ENCODE measurements at places on chromosomes 3 and 15.

DNA sequence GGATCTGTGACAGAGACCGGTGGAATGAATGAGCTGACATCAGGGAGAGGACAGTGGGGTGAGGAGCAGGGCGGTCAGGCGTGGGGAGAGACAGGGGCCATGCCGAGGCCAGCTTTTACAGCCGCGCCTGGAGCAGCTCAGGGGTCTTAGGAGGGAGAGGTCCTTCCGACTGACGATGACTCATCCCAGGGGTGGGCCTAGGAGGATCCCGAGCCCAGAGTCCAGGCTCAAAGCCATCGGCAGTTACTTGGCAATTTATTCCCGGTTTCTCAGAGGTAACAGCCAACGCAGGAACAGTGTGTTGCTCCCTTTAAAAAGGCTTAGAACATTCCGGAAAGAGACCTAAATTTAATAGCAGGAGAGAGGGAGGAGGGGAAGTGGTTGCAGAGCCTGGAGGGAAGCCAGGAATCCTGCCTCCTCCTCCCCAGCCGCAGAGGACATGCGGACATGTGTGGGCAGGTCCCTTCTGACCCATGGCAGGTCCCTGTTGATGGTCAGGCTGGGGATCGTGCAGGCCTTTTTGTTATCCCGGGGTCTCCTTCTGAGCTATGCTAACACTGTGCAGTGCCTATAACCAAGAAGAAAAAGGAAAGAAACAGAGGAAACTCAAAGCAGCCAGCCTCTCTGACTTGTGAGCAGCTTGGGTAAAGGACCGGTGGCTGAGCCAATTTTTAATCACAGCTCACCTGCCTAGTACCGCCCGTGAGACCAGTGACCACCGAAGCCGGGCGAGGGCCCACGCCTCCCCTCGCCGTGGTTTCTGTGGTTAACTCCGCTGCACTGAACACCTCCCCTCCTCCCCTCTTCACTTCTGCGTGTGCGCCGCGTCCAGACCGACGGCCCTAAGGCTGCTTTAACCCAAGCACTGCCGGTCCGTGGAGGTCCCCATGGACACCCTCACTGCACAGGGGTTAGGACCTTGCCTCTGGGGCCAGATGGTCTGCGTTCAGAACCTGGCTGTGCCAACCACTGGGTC is 392.4 kb upstream of the PROK2 start:
- peak; percentile 9 for DNase-seq

DNA sequence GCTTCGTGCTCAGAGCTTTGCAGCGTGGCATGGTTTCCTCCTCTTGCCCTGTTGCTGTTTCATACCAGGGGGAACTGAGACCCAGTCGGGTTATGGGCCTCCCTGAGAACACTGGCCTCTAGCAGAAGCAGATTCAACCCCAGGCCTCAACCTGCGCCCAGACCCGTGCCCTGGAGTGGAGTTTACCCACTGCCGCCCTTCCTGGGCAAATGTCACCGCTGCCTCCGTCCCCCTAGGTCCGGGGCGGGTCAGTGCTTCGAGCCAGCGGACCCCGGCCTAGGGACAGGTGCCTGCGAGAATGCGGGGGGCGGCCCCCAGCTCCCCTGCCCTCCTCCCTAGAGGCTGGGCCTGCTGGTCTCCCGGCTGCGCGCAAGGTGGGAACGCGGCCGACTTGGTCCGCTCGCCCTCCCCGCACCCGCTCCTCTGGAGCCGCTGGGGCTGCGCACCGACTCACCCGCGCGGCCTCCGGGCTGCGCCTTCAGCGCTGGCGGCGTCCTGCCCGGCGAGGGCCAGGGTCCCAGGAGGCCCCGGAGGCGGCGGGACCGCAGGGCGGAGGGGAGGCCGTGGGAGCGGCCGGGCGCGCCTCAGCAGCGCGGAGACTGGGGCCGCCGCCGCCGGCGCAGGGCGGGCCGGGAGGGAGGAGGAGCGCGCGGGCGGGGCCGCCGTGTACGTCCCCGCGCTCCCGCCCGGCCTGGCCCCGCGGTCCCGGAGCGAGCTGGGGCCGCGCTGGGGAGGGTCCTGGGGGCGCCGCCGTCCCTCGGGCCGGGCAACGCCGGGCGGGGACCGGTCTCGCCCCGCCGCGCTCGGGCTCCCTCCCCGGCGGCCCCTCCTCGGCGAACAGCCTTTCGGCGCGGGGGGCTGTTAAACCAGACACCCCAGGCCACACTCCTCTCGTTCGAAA is at the start of gene PIGZ:
PIGZ (minus strand) TSS at position 601 of the 901 bp plus-strand sequence. CDS start 16,802 bp downstream, outside the sequence.
- peak; percentile 49 for DNase-seq

GRCh38 chr3:39125841-39126500 is 18.5 kb downstream of the TTC21A start:
- no peak for DNase-seq

GRCh38 chr3:3618623-3619022 is 180.6 kb upstream of the LRRN1 start:
- DNase-seq = no peak

DNA sequence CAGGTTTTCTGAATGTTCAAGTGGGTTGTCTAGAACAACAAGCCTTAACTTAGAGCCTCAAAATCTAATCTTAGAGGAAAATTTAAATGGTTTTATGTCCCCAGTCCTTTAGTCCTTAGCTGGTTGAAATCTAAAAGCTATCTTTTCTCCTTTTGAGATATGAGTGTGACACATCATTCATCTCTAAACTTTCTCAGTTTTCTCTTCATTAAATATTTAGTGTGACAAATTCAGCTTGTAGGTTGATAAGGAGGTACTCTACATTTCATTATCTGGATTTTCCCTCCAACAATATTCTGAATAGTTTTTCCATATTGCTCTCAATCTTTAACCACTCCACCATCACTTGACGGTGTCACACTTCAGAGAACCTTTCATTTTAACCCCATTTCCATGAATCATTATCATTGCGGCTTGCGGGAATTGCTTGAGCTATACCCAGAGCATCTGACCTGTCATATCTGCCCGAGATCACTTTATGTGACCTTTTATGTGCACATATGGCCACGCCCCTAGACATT is 16.1 kb upstream of the ATP8B4 start:
- no peak for DNase-seq

DNA sequence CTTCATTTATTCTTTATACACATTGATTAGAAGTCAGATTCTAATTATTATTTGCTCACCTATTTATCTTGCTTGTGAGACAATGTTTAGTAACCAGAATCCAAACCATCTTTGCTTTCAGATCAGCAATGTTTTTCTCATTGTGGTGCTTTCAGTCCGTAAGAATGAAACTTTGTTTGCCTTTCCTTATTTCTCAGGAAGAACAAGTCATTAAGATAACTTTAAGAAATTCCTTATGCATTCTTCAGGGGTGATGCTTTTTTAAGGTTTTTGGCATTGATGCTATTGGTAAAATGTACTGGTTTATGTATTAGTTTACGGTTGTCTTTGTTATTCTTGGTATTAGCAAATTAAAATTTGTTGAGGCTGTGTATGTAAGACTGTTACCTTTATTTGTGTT is 120.8 kb upstream of the POU1F1 start:
- DNase-seq = no peak

Data from DMS79 treated with DMSO at 0.1 percent for 48 hours (cell line).